ENCODE measurements at places on chromosomes 6 and 20.

GRCh38 chr20:1327827-1328679 lies 886 bp downstream of the SDCBP2 start:
- DNase-seq = no peak

GRCh38 chr20:4840801-4841200 lies 119.1 kb downstream of the PRND start:
- no peak for DNase-seq

GRCh38 chr6:38266921-38267354 lies 372.8 kb downstream of the BTBD9 start:
- DNase-seq = no peak

- DNase-seq = no peak
Measured at GRCh38 chr6:84137989-84138575, 89.4 kb downstream of the CEP162 start.

GRCh38 chr6:31836474-31837368 lies 9.2 kb downstream of the HSPA1B start:
- DNase-seq = no peak

DNA sequence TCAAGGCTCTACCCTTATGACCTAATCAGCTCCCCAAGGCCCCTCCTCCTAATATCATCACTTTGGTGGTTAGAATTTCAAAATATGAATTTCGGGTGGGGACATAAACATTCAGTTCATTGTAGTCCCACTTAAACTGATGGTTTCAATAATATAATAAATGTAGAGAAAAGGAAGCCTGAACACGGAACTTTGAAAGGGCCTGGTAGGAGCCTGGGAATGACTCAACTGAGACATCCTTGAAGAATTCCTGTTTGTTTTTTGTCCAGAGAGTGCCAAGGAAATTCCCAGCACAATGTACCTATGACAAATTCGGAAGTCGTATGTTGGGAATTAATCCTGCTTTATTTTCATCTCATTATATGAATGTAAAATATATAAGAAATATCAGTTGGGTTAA lies 457.9 kb downstream of the PLCB1 start:
- DNase-seq = no peak

- DNase-seq = no peak
Measured at GRCh38 chr6:27948237-27948636, 8.8 kb upstream of the OR2B6 start.

DNA sequence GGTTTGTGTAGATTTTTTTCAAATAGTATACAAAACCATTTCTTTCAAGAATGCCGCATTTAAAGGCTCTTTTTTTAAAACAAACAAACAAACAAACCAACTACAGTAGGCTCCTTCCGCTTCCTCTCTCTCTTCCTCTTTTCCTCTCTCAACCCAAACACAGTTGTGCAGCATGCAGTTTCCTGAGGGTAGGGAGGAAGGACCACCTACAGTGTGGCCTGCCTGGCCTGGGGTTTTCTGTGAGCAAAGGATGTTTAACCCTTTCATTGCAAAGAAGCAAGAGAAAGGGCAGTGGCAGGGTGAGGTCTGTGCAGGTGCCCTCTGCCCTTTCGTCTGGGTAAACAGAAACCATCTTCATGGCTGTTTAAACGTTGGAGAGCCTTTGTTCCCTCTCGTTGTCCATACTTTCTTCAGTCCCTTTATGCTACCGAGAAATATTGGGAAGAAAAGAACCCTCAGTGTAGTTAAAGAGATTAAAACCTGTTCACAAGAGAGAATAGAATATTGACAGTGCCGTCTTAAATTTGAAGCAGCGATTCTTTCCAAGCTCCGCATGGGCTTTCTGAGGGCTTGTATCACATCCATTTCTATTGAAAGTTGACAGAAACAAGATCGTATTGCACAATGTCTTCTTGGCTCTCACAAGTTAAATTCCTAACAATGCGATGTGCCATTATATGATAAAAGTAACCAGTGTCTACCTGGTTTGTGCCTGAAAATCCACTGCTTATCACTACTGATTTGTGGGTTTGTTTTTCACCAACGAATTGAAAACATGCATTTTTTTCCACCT lies 215.5 kb upstream of the SNX9 start:
- no peak for DNase-seq

- DNase-seq = no peak
Measured at GRCh38 chr6:47484616-47485015, 7.0 kb downstream of the CD2AP start.

GRCh38 chr6:79702691-79703090 lies 71.6 kb downstream of the SH3BGRL2 start:
- no peak for DNase-seq

GRCh38 chr6:33168284-33168601 lies 24.0 kb downstream of the COL11A2 start:
- no peak for DNase-seq

All from activated T-cell treated with anti-CD3 and anti-CD28 coated beads, Interleukin-2, amount 50 U/mL, for 4 hours (primary cell).